ENCODE measurements at places on chromosomes 7 and 10.

- no peak for DNase-seq
Observed at GRCh38 chr10:13681095-13681494, 94.3 kb downstream of the PRPF18 start.

GRCh38 chr7:136009488-136010079 is 32.4 kb upstream of the MTPN start:
- DNase-seq, result no peak

GRCh38 chr10:86684331-86685097 is 16.2 kb downstream of the LDB3 start:
- no peak for DNase-seq

- DNase-seq, result no peak
Observed at GRCh38 chr7:107994421-107995030, 8.4 kb downstream of the LAMB1 start.

DNA sequence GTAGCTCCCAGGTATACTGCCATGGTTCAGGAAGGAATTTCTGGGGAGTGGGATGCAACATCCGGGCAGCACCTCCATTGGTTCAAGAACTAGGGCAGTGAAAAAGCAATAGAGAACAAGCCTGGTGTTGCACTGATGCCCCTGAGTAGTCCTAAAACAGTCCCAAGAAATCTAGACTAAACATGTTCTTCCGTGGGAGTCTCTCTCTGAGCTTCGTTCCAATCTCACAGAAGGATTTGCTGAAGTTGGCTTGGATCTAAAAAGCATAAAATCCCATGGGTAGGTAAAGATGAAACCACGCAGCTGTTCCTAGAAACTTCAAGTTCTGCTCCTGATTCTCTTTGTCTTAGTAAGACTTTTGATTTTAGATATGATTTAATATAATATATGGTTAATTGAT is 154.5 kb downstream of the PLXDC2 start:
- no peak for DNase-seq

GRCh38 chr7:157462419-157462771 is 125.6 kb downstream of the DNAJB6 start:
- no peak for DNase-seq

DNA sequence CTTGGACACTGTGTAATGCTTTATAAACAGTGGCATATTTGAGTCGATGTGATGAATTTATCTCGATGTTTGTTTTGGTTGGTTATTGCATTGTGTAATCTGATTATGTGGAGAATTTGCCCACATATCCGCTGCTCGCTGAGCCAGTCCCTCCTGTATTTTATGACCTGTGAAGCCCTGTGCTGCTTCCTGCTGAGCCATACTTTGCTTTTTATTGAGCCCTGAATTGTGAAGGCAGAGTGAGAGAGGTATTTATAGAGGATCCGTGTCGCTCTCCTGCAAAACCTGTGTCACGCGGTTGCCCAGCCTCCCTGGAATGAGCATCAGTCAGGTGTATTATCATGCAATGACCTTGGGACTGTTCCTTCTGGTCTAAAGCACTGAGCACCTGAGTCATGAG is 253.7 kb downstream of the ARHGAP21 start:
- no peak for DNase-seq

GRCh38 chr7:130274296-130274695 is 7.6 kb downstream of the CPA2 start:
- DNase-seq, result no peak

GRCh38 chr7:105011831-105012502 is 2.0 kb upstream of the KMT2E start:
- DNase-seq, result no peak

DNA sequence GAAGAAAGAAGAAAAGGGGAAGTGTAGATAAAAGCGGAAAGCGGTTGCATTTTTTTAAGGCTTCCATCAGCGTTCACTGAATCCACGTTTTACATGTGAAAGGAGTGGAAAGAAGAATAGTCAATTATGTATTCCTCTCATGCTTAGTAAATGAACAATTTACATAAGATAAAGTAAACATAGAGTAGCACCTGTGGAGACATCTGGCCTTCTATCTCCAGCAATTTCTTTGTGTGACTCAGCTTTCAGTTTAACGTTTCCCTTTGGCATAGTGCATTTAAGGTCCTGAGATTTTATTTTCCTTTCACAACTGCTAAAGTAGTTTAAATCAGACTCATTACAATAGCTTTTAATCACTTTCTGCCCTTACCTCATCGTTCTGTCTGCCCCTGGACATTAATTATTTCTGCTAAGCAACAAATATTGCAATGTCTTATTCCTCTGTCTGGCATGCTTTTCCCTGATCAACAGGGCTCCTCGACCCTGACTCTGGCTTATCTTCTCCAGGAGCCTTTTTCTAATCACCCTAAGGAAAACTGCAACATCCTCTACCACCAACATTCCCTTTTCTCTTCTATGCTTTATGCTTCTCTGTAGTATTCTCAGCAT is 383.5 kb upstream of the VWC2 start:
- no peak for DNase-seq
